ENCODE measurements at places on chromosomes 13 and 19. TPM values are rescaled to one million over a fixed set of nuclear protein-coding genes. Genes with fewer than 3 reads are reported as not detected.

The ZNF223 gene
- 7.5 TPM for total RNA-seq

The CLDND2 gene
- total RNA-seq, result not detected

The SELENOV gene
- not detected for total RNA-seq

The ZNF492 gene
- total RNA-seq, result 0.43 TPM

The NAA16 gene
- total RNA-seq, result 19.2 TPM

The PAN3 gene
- 23.9 TPM for total RNA-seq

The NLRP8 gene
- not detected for total RNA-seq

The KLK14 gene
- total RNA-seq, result not detected

The IGFL1 gene
- not detected for total RNA-seq

The UBE2M gene
- total RNA-seq, result 67.5 TPM

The ZNF628 gene
- total RNA-seq, result 2.8 TPM

The C19orf38 gene
- total RNA-seq, result 0.65 TPM

The GPC5 gene
- 0.22 TPM for total RNA-seq

The SPRYD7 gene
- 7.7 TPM for total RNA-seq

The ETV2 gene
- not detected for total RNA-seq

The CEACAM4 gene
- total RNA-seq, result not detected

The METTL21C gene
- total RNA-seq, result not detected
